Anterior cingulate cortex (tissue), 58 donors: ENCODE measurements at places on chromosomes 1 and 21.
A peak's percentile ranks its signal among the peaks of the same experiment; 100 is the strongest.

DNA sequence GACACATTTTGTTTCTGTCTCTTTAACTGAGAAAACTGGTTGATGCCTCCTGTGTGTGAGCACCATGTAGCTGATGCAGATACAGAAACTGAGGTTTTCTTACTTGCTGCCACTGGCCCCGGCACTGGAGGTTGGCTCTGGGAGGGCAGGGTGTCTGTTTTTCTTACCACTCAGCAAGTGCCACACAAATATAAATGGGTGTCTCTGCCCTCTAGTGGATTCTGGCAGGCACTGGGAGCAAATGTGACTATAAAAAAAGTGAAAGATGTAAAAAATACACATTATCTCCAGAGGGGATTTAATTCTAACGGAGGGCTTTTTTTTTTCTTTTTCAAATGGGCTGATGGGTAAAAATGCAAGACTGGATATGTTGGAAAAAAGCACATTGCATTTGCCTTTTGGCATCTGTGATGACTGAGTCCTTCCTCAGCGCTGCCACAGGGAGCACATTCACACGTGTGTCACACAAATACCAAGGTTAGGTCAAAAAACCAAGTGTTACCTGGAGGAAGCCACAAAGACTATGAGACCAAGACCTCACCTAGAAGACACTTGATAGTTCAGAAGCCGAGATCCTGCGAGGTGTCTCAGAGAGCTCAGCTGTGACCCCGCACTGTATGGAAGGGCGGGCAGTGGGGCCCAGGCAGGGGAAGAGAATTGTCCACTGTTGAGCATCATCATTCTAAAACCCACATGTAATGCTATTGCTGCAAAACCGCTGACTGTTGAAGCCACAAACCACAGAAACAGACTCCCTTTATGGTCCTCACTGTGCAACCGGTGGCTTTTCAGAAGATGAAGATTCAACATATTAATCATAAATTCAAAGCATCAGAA lies 18.9 kb downstream of the PGBD2 start:
- DNase-seq, result peak; percentile 16

- no peak for DNase-seq
Observed at GRCh38 chr1:160437432-160438316, 37.3 kb downstream of the VANGL2 start.

DNA sequence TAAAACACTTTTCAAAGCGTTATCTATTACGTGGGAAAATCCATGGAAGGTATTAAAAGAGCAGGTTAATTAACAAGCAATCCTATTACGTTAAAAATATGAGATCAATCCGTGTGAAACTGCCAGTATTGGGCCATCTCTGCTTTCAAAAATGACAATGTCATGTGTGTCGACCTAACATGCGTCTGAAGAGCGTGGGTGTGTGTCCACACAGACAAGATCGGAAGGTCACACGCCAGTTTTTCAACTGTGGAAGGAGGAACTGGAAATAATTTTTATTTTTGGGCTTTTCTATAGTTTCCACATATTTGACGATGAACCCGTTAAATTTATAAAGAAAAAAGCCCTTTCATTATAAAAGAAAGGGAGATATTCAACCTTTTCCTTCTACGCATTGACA lies 17.6 kb upstream of the ALDH4A1 start:
- no peak for DNase-seq

- no peak for DNase-seq
Observed at GRCh38 chr1:103087256-103087655, 21.1 kb downstream of the COL11A1 start.

DNA sequence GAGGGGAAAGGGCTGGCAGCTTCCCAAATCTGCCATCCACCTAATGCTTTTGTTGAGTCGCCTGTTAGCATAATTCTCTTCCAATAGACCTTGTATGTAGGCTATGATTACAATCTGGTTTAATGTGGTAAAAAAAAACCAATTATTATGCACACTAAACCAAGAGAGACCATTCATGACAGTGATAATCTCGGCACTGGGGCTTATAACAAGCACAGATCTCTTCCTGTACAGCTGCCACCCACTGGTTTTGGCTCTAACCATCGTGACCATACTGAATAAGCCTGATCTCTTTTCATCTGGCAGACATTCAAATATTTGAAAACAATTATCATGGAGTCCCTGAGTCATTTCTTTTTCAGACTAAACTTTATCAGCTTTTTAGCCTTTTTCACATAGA lies 12.0 kb upstream of the SYT14 start:
- DNase-seq, result no peak

- no peak for DNase-seq
Observed at GRCh38 chr21:29376556-29376955, 77.8 kb downstream of the BACH1 start.

DNA sequence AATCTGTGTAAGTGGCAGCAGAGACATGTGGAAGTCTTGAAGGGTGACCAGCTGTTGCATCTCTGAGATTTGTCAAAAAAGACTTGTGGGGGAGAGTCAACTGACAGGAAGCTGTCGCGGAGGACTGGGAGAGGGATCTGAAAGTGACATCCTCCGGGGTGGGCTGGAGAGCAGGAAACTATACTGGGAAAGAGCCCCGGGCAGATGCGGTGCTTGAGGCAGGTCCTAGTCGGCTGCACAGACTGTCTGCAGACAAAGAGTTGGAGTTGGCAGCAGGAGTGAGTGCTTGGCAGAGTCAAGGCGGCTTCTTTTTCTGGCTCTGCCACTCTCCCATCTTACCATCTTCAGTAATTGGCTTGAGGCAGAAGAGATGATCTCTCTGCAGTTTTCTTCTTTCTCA lies 294.0 kb upstream of the C1orf87 start:
- no peak for DNase-seq

GRCh38 chr1:28139025-28139712 lies 37.3 kb downstream of the PTAFR start:
- no peak for DNase-seq

DNA sequence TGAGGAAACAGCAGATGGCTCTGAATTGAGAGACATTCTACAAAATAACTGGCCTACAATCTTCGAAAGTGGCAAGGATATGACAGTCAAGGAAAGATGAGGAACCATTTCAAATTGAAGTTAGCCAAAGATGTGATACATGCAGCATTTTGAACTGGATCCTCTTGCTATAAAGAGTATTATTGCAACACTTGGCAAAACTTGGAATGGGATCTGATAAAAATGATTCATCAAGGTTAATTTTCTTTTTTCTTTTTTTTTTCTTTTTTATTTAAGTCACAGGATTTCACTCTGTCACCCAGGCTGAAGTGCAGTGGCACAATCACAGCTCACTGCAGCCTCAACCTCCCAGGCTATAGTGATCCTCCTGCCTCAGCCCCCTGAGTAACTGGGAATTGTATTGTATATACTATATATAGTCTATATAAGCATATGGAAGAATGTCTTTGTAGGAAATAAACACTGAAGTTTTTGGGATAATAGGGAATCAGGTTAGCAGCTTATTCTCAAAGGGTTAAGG lies 49.8 kb upstream of the GJA8 start:
- DNase-seq, result no peak

DNA sequence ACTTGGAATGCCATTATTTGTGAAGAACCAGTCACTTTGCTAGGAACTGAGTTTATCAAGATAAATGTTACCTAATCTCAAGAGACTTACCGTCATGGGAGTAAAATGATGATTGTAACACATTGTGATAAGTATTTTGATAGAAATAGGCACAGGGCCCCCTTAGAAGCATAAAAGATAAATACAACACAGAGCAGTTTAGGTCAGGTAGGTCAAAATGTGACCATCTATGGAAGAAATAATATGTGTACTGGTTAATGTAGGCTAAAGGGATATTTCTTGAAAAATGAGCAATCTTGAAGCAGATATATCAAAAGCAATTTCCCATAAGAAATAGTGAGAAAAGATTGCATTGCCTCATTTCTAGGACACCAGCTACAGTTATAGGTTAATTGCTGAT lies 1386.8 kb upstream of the ADGRL2 start:
- no peak for DNase-seq

DNA sequence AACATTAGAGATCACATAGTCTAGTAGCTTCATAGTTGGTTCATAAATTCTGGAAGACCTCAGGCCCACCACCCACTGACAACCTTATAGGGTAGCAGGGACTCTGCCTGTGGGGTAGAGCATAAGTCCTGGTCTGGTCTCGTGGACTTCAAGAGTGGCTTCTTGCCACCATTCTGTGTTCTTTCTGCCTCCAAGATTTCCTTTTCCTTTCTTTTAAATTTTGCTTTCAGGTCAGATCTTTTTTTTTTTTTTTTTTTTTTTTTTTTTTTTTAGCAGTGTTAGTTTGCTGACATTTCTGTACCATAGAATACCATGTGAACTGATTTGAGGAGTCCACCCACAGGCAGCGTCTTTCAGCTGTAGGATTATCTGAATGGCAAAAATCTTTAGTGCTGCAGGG lies 28.5 kb downstream of the MTR start:
- DNase-seq, result no peak

GRCh38 chr1:152457561-152457960 lies 43.5 kb upstream of the CRNN start:
- DNase-seq, result no peak

- no peak for DNase-seq
Observed at GRCh38 chr1:47561523-47562007, 123.7 kb downstream of the FOXD2 start.

- DNase-seq, result no peak
Observed at GRCh38 chr1:4161366-4162006, 261.4 kb upstream of the C1orf174 start.

- DNase-seq, result no peak
Observed at GRCh38 chr21:28338701-28339305, 653.9 kb downstream of the LTN1 start.

DNA sequence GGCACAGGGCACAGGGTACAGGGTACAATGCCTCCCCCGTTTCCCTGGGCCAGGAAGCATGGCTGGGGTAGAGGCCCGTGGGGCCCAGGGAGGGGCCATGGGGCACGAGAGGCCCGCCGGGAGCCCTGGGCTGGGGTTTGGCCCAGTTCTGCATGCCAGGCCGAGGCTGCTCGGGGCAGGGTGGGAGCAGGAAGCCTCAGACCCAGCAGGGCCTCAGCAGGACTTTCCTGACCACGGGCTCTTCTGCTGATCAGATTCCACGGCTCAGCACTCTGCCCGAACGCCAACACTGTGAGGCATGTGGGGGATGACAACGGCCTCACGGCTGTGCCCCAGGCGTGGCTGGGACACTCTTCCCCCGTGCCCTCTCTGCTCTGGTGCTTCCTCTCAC lies 104.3 kb downstream of the NPHP4 start:
- no peak for DNase-seq

DNA sequence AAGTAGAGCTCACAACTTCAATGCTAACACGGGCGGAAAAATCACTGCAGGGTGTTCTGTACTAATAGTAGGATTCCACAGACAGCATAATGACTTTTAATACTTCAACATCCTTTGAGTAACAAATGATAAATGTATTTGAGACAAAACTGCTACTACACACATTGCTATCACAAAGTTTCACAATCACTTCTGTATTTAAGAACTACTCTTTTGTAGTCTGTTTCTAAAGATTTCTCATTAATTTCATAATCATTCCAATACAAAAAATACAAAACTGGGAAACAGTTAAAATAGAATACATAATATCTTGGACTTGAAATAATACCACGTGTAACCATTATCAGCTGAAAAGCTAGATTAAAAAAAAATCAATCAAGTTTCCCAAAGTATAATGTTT lies 2.7 kb downstream of the HMGN1 start:
- no peak for DNase-seq
